ENCODE measurements at places on chromosomes 16 and 17.

GRCh38 chr17:10802496-10803284, 1.2 kb downstream of the TMEM238L start:
- DNase-seq, result no peak

GRCh38 chr16:72021043-72021442, 12.5 kb downstream of the DHODH start:
- DNase-seq, result no peak

DNA sequence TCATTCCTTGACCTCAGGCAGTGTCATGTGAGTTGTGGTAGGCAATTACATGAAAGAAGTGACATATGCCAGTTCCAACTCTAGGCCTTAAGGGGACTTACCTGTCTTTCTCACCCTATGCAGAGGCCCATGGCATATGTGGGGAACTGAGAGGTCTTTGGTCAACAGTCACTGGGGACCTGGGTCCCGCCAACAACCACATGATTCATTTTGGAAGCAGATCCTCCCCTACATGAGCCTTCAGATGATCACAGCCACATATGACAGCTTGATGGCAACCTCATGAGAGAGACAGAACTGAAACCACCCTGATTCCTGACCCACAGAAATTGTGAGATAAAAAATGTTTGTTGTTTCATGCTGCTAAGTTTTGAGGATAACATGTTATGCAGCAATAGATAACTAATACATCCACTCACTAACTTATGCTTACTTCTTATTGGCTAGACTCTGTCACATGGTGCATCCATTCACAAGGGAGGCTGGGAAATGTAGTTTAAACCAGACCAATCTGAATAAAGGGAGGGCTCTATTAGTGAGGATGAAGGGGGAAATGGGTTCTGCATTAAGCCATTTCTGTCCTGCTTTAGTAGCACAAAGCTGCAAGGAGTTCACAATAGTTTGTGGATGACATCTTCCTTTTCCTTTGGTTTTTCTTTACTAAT, 298.2 kb downstream of the HAPSTR1 start:
- DNase-seq, result no peak

DNA sequence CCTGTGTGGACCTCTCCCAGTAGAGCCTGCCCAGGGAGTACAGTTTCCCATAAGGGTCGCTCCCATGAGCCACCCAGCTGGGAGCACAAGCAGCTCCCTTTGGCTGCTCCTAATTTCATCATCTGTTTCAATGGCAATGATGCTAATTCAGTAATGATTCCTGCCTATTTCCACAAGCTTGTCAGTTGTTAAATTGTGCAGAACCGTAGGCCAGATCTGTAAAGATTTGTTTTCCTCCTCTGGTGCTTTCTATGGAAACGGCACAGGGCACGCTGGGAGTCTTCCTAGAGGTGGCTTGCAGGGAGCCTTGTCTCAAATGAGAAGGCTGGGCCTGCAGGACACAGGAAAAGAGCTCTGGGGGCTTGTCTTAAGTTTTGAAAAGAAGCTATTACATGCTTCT, 223.7 kb downstream of the CBLN1 start:
- no peak for DNase-seq

DNA sequence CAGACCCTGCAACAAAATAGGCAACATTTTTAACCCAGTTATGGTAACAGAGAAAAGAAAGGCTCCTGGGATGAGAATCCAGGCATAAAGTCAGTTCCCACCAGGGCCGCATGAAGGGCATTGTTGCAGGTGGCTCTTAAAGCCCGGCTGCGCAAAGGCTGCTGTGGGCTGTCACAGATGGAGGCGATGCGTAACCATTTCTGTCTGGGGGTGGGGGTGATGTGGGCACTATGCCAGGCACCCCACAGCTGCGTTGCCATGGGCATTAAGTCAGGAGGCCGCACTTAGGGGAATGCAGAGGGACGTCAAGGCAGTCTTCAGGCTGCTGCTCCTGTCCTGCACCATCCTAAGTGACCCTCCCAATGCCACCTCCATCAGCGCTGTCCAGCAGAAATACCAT, 228.4 kb downstream of the CPPED1 start:
- DNase-seq, result peak; percentile 19

GRCh38 chr17:56160422-56160821, 7.1 kb downstream of the ANKFN1 start:
- peak; percentile 10 for DNase-seq

- DNase-seq, result peak; percentile 87
Measured at GRCh38 chr16:1705688-1706385, at the start of gene MAPK8IP3. TSS of gene MAPK8IP3 (plus strand) at chr16:1706195. CDS start at chr16:1706340, 145 bp downstream.

DNA sequence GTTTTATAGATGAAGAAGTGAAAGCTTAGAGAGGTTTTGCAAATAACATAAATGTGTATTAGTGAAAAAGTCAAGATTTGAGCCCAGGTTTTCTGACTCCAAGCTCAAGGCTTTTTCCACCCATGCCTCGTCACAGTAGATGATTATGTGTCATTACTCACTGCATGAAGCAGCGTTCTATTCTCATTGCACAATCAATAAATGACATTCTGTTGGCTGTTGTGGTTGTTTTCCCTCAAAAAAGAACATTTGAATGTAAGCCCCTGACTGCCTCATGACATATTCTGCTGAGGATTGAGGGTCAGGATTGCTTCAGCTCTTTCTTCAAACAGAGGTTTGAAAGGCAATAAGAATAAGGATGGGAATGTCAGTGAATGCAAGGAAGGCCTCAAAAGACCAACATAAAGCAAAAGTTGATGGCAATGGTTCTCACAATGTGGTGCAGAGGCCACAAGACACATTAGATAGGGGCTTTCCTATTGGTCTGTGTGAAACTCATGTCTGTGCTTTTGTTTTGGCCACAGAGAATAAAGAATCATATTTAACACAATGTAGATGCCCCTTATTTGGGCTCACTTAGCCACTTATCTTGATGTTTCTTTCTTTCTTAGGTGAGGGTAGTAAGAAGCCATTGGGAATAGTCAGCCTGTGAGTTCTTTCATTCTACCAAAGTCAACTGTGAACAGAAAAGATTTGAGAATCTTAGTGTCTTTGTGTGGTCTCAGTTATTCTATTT, 5.4 kb upstream of the MMD start:
- DNase-seq, result no peak

DNA sequence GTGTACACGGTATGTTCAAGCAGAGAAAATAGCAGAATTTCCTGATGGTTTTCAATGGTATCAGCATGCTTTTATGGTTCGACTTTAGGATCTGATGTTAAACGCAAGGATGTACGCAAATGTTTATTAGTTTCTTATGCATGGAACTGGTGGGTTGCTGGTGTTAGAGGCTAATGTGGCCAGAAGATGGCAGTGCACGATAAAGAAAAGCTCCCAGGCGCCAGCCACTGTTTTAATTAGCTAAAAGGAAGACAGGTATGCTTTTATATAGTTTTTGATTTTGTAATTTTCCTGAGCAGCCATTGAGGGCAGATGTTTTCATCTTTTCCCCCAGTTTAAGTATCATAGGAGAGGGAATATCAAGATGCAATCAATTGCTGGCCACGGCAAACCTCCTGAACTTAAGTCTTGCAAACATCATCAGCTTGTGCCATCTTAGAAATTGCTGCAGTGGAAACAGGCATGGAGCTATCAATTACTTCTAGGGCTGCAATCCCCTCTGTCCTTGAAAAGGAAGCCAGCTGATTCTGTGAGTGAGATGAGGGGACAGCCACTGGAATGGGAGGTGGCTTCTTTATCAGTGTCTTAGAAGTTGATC, 648.5 kb upstream of the RBFOX1 start:
- peak; percentile 38 for DNase-seq

DNA sequence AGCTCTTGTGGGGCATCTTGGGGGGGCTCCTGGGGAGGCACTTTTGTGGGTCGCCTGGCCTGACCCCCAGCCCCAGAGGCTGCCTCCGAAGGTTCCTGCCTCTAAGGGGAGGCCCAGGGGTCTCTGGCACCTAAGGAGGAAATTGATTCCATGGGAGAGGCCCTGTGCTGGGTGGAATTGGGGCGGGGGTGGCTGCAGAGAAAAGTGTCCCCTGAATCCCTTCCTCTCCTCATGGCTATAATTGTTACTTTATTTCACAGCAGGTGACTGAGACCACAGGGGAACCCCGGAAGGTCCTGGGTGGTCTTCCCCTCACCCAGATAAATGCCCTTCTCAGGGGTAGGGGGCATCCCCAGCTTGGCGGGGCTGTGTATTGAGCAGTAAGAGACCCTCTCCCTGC, 3.1 kb downstream of the GLIS2 start:
- no peak for DNase-seq

GRCh38 chr16:17301593-17302135, 169.1 kb downstream of the XYLT1 start:
- no peak for DNase-seq

GRCh38 chr16:86449446-86450095, 60.8 kb upstream of the FOXF1 start:
- DNase-seq, result no peak

DNA sequence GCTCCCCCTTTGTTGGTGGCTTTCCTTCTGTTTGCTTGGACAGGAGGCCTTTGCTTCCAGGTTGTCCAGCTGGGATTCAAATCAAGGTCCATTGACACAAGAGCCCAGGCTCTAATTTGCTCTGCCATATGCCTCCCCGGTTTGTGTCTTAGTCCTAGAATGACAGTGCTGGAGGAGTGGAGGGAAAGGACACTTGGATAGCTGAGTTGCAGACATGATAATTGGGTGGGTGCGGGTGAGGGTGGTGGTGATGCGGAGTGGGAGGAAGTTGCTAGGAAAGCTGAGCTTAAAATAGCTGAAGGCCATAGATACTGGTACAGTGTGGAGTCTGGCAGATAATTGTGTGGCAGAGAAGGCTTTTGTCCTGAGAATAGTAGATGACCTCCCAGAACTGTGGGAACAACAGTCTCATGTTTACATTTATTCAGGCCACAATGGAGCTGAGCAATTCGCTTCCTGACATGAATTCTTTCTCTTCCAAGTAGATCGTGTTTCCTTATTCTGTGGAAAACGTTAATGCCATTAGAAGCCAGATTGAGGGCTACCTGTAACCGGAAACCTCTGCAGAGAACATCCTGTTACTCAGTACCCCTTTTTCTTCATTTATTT, 23.8 kb downstream of the SEC14L1 start:
- DNase-seq, result no peak

- no peak for DNase-seq
Measured at GRCh38 chr17:77729587-77729986, 228.9 kb upstream of the TNRC6C start.

DNA sequence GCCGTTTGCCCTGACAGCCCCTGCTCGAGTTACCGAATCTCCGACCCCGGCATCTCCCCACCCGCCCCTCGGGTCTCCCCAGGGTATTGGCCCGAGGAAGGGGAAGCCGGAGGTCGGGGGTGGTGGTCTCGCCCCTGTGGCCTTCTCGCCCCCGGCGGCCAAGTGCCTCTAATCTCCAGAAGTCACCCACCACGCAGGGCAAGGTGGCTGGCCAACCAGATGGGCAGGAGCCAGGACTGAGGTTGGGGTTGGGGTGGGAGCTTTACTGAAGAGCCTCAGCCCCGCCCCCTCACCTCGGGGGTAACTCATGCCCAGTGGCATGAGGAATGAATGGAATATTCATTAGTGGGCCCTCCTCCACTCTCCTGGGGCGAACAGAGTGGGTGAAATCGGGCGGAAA, 637 bp downstream of the DHRS11 start:
- DNase-seq, result peak; percentile 51

- DNase-seq, result no peak
Measured at GRCh38 chr16:80028581-80029380, 428.2 kb upstream of the MAF start.

Measured in NCI-H524 (cell line).